NK-92 treated with Interleukin-12 subunit alpha and Interleukin-12 subunit beta, amount 100 ng/mL, for 24 hours (cell line): ENCODE measurements at places on chromosomes 11 and 22.

GRCh38 chr11:30357872-30358271, 35.0 kb downstream of the ARL14EP start:
- DNase-seq, result no peak

GRCh38 chr11:124174001-124174583, 9.1 kb upstream of the OR10D3 start:
- no peak for DNase-seq

DNA sequence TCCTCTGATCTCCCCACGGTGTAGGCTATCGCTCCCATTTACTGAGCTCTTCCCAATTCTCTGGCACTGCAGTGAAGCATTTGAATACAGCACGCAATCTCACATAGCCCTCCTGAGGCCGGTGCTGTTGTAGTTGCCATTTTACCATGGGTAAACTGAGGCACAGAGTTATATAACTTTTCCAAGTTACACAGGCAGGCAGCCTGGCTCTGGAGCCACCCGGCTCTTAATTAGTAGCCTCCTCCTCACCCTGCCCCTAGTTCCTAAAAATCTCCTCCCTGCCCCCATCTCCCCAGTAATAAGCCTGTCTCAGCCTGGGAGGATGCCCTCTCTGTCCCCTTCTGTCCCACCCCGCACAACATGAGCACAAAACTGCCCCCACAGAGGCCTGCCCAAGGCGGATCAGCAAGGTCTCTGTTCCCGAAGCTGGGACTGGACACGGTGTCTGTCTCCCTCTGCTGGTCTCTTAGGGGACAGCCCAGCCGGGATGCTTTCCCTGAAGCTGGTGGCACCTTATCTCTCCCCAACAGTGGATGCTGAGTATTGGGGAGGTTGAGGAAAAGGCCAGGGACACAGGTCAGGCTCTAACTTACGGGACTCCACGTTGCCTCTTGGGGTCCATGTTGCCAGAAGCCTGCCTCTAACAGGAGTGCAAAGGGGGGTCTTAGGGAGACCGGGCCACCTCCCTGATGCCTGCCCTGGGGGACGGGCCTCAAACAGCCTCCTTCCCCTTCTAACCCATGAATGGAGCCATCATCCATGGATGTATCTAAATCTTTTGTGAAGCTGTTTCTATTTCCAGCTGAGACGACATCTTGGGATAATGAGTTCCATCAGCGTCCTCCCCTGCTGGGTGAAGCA, 9.1 kb upstream of the CLCF1 start:
- peak; percentile 53 for DNase-seq

GRCh38 chr22:48428631-48429371, 1398.9 kb downstream of the BRD1 start:
- DNase-seq, result no peak

GRCh38 chr11:74086242-74086884, 77.5 kb upstream of the UCP3 start:
- DNase-seq, result no peak

GRCh38 chr11:126358763-126359160, 3.3 kb downstream of the ST3GAL4 start:
- DNase-seq, result no peak

- DNase-seq, result no peak
These were observed 12.6 kb downstream of the SERPIND1 start for GRCh38 chr22:20786536-20786979.

GRCh38 chr22:47419239-47419638, 656.8 kb downstream of the TBC1D22A start:
- no peak for DNase-seq
